CD4-positive, alpha-beta T cell treated with Interleukin-17A for 1 hour (primary cell): ENCODE measurements at places on chromosomes 3 and 15.

DNA sequence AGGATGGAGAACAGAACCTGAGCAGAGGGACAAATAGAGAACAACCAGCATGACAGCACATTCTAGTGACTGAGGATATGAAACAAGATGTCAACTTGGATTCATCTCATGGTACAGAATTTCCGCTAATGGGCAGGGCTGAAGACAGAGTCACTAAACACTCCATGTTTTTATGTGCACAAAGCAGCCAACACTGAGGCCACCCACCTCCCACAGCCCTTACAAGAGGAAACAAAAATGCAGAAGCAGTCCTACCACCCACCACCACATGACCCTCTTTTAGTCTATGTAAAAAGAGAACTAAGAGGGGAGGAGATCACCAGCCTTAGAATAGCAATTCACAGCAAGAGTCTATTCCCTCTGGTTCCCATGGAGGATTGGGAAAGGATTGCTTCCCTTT lies 131.4 kb upstream of the UBE2E2 start:
- DNase-seq: peak; percentile 14

- peak; percentile 22 for DNase-seq
These were observed 55.3 kb downstream of the SLC28A2 start for GRCh38 chr15:45307230-45307924.

DNA sequence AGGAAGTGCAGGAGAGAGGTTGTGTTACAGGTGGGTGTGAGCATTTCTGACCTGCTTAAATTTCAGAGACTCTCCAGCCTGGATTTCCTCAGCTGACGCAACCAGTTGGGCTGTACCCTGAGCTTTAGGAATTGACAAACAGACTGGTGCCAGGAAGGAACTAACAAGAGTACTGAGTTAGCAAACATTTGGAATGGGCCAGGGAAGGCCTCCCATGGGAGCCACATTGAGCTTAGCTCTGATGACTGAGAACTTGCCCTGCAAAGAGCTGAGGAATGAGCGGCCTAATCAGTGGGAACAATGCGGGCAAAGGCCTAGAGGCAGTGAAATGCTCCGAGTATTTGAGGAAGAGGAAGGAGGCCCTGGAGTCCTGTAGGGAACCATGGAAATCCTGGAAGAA lies 254.2 kb downstream of the FEZF2 start:
- no peak for DNase-seq

DNA sequence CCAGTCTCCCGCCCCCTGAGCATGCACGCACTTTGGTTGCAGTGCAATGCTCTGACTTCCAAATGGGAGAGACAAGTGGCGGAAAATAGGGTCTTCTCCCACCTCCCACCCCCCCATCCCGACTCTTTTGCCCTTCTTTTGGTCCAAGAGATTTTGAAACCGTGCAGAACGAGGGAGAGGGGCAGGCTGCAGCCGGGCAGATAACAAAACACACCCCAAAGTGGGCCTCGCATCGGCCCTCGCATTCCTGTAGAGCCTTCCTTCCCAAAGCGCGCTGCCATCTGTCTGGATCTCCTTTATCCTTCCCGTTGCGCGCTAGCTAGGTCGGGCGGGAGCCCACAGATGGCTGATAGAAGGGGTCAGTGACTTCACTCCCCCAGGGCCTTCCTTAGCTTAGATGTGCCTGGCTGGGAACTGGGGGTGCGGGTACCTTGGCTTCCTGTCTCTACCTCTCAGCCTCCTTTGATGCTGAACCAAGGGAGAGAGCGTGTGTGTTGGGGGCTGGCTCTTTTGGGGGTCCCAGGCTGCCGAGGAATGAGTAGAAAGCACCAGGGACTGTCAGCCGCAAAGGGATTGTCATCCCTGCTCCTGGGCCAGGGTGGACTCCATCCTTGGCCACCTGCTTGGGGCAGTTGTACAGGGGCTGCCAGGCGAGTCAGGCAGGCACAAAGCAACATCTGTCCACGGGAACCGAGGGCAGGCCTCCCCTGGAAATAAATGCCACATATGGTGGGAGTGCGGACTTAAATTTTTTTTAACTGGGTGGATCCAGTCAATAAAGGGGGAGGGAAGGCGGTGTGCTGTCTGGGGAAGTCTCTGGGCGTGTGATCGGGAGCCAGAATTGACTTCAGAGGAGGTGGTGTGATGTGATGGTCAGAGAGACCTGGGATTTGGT lies 1.8 kb downstream of the SMAD3 start:
- peak; percentile 30 for DNase-seq

- DNase-seq: no peak
These were observed 156.2 kb upstream of the LMCD1 start for GRCh38 chr3:8345398-8345797.

DNA sequence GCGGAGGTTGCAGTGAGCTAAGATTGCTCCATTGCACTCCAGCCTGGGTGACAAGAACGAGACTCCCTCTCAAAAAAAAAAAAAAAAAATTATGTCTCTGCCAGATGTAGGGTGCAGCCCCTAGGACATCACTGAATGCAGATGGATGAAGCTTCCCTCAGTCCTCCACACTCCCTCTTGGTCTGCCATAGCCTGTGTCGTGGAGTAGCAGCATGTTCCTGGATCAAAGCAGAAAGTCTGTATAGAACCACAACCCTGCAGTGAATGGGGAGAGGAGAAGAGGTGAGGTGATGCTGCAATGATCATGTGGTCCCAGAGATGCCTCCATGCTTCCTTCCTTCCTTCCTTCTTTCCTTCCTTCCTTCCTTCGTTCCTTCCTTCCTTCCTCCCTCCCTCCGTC lies 15.3 kb upstream of the LAMB2 start:
- DNase-seq: no peak

GRCh38 chr15:78098131-78098755 lies 5.9 kb downstream of the SH2D7 start:
- no peak for DNase-seq

GRCh38 chr3:162507397-162507796 lies 1010.8 kb downstream of the OTOL1 start:
- no peak for DNase-seq

DNA sequence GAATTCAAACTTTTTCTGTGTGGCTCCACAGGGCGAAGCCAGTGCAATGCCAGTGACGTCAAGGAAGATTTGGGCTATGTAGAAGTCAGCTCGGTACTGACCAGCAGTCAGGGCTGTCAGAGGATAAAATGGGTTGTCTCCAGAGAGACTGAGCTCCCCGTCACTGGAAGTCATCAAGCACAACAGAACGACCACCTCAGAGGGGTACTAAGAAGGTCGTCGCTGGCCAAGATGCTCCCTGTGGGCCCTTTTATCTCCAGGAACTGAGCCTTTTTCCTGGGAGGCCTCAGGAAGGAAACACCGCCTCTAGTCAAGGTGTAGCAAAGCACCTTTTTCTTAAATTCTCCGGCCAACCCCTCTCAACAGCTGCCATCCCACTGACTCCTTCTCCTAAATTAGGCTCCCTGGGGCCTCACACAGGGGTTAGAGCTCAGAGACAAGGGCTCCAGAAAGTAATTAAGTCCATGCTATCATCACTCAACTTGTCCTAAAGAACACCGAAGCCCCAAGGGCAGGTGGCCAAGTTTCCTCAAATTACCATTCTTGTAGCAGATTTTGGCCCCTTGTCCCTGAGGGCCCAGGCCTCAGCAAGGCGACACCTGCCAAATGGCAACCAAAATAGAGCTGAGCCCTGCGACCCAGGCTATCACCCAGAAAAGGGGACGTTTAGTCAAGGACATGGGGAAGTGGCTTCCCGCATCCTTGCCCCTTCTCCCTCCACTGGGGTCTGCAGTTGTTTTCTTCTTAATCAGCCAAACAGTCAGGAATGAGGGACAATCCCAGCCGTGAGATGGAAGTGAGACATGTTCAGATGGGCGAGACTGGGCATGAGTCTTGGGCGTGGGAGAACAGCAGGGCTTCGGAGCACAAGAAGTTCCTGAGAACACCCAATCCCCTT lies 48.0 kb downstream of the SSUH2 start:
- no peak for DNase-seq

GRCh38 chr3:177345049-177345972 lies 148.0 kb upstream of the TBL1XR1 start:
- DNase-seq: peak; percentile 58

DNA sequence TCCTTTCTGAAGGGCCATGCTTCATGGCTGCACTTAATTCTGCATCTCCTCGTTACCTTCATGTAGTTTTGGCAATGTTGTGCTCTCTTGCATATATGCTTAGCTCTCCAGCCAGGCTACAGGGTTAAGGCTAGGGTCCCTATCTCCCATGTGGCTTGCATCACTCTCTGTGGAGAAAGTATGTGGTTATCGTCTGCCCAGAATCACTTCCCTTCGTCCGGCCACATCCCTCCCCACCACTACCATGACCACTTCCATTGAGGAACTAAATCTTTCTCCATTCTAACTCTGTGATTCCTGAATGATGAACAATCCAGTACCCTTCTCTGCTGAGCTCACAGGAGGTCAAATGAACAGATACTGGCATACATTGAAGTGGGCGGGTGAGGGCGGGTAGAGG lies 34.0 kb downstream of the WWTR1 start:
- DNase-seq: no peak

- no peak for DNase-seq
These were observed 172.5 kb downstream of the NTRK3 start for GRCh38 chr15:88083811-88084760.

DNA sequence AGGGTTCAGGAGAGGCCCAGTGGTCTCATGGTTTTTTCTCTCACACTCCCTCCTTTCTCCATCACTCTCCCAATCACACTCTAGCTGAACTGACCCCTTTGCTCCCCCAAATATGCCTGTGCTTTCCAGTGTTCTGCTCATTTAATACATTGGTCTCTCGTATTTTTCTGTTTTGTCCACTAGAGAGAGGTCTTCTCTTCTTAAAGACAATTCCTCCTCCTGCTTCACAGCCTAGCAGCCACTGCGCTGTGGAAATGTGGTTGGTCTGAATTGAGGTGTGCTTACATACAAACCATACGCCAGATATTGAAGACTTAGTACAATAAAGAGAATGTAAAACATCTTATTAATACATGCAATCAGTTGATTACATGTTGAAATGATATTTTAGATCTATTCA lies 60.6 kb upstream of the XCR1 start:
- no peak for DNase-seq

DNA sequence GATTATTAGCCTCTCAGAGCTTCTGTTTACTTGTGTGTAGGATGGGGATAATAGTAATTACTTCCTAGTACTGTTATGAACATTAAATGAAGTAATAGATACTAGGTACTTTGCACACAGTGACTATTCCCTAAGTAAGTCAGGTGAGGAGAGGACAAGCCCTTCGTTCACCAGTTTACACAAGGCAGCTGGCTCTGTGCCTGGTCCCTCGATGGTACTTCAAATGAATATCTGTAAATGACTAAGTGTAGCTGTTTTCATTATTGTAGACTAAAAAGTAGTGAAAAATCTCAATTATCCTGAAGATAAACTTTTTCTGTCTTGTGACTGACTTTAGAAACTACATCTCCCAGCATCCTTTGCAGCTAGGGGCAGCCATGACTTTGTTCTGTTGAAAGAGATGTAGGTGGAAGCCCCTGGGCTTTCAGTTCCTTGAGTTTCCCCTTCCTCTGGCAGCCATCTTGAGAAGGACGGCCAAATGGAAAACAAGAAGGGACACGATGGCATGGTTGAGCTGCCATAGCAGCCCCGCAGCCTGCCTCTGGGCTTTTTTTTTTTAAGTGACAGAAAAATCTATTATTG lies 11.7 kb upstream of the WNT7A start:
- peak; percentile 43 for DNase-seq

GRCh38 chr3:67414740-67415139 lies 239.7 kb downstream of the SUCLG2 start:
- no peak for DNase-seq

DNA sequence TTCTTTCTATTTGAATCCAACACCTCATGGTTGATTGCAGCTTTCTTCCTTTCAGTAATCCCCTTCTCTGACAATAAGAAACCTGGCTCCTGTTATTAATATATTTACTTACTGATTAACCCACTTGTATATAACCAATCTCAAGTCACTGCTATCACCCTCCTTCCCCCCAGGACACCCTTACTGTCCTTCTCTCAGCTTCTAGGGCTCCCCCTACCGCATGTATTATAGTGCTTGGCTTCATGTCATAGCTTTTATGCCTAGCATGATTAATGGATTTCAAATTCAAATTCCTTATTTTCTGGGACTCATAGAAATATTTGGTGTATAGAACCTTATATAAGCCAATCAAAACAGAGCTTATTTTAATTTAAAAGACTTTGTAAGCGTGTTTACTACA lies 75.7 kb upstream of the BNIP2 start:
- no peak for DNase-seq

DNA sequence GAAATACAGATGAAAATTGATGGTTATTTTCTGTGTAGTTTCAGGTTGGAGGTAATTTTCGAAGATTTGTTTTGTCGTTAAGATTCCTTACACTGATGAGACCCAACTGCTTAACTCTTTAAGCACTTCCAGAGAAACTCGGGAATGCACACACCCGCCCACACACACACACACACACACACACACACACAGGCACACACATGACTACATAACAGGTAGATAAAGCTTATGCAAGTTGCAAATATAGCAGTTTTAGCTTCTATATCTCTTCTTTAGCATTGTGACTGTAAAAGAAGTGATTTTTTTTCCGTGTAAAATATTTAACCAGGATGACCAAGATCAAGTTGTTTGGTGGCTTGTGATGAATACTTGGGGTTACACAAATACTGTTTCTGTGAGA lies 294.9 kb upstream of the NR2F2 start:
- no peak for DNase-seq

DNA sequence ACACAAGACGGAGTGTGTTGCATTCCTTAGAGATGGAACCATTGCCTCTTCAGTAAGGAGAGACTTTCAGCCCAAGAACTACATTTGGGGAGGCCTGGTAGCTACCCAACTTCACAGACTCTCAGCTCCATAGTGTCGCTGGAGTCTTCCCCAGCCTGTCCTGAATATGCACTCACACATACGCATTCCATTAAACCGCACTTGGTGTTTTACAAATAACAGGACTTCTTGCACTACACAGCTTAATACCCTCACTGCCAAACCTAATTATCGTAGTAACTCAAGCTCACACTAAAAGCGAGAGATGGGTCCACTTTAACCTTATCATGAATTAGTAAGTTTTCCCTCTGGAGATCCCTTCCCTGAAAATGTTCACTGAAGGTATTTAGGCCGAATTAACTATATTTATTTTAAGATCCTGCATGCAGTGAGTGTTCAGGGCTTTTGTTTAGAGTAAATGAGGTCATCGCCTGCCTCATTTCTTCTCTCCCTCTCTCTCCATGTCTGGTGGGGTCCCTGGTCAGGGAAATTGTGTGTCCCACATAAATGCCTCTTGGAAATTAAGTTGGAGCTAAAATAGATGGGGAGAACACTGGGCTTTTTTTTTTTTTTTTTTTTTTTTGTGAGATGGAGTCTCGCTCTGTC lies 171.9 kb downstream of the FAM43A start:
- DNase-seq: no peak

DNA sequence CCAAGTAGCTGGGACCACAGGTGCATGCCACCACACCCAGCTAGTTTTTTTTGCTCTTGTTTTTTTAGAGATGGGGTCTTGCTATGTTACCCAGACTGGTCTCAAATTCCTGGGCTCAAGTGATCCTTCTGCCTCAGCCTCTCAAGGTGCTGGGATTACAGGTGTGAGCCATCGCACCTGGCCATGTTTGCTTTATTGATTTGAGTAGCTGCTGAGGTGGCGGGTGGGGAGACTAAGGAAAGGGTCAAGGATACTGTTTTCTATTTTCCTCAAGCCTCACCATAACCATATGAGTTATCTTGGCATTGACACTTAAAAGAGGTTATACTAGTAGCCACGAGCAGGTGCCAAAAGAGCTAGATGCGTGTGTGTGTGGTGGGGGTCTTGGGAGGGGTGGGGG lies 39.0 kb downstream of the CYFIP1 start:
- DNase-seq: no peak
